RPMI7951 (cell line): ENCODE measurements at places on chromosomes 6 and 20. TPM values are rescaled to one million over a fixed set of nuclear protein-coding genes. Genes with fewer than 3 reads are reported as not detected.

DNA sequence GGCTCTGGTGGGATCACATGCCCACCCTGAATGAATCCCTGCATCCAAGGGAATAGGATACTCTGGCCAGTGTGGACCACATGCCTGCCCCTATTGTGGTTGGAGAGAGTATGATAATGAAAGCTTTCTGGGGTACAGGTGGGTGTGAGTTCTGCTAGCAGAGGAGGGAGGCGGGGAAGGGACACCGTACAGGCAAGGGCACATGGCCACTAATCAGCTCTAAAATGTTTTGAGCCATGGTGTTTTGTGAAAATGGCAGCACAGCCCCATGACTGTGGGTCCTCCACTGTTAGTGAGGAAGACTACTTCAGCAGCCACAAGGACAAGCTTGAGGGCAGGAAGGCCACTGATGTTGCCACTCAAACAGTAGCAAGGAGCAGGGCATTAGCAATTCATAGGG, 11.9 kb upstream of the DHX35 start:
- no peak for DNase-seq

GRCh38 chr20:59062081-59062480, 19.5 kb upstream of the PRELID3B start:
- no peak for DNase-seq

DNA sequence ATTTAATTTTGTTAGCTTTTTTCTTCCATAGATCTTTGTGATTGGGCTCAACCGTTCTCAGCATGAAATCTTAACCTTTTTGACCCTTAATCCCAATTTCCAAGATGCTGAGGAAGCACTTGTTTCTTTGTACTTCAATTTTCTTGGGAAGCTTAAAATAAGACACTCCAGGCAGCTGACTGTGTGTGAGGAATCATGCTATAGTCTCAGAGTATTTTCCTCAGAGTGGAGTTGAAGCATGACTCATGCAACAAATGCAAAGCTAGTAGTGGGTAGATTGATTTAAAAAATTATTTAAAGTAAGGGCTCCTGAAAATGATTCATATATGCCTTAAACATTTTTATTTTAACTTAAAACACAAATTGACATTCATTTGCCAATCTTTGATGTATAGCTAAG, 168.7 kb downstream of the BTBD3 start:
- no peak for DNase-seq

DNA sequence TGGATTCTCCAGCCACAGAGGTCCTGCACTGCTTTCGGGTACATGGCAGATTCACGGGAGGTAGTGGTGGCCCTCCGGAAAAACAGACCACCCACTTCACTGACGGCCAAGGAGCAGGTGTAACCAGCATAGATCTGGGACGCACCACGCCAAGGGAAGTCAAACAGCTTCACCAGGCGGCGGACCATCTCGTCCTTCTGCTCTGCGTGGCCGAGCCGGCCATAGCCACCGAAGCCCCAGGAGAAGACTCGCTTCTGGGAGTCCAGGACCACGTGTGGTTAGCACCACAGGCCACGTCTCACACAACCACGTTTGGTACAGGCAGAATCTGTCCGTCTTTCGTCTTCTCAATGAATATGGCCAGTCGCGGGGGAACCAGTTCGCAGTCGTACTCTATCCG, 184.8 kb upstream of the COL21A1 start:
- DNase-seq: no peak

Gene CTCFL
- total RNA-seq: not detected in 2 replicates

Gene CST9
- not detected in 2 replicates for total RNA-seq

Gene OVOL2
- not detected in 2 replicates for total RNA-seq
